Memory B cell (primary cell): ENCODE measurements at places on chromosomes 3 and 15.
A peak's percentile ranks its signal among the peaks of the same experiment; 100 is the strongest.

DNA sequence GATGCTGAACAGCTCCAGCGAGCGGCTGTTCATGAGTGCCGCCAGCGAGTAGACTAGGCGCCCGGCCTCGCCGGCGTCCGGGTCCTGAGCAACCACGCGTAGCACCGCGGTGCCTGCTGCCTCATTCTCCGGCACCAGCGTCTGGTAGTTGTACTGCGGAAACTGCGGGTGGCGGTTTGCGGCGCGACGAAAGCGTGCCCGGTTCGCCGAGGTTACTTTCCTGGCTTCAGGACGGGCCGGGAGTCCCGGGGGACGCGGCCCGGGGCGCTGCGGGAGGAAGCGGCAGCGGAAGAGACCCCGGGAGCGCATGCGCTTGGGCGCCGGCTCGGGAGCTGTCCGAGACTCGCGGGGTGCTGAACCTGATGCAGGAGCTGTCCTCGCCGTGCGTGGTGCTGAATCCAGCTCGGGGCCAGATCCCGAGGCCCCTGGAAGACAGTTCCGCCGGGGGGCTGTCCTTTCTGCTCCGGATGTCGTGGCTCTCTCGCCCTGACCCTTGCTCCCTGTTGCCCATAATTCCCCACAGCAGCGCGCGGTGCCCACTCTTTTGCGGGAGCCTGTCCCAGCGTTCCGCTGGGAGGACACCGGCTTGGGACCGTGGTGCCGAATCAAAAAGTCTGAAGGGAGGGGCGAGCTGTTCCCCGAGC is 1.1 kb downstream of the CELSR3 start:
- DNase-seq, result peak; percentile 80

DNA sequence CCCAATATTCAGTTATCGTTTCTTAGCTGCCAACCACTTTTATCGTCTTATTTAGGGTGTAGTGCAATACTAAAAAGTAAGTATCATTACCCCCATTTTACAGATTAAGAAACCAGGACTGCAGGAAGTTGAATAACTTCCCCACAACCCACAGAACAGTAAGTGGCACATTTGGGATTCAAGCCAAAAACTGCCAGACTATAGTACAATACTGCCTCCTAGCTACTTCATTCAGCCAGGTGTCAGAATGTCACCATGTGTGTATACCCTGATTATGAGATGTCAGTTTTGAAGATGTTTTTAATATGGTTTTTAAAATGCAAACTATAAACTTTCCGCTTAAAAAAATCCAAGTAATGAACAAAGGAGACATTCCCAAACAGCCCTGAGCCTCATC is 74.2 kb upstream of the PROK2 start:
- DNase-seq, result no peak

DNA sequence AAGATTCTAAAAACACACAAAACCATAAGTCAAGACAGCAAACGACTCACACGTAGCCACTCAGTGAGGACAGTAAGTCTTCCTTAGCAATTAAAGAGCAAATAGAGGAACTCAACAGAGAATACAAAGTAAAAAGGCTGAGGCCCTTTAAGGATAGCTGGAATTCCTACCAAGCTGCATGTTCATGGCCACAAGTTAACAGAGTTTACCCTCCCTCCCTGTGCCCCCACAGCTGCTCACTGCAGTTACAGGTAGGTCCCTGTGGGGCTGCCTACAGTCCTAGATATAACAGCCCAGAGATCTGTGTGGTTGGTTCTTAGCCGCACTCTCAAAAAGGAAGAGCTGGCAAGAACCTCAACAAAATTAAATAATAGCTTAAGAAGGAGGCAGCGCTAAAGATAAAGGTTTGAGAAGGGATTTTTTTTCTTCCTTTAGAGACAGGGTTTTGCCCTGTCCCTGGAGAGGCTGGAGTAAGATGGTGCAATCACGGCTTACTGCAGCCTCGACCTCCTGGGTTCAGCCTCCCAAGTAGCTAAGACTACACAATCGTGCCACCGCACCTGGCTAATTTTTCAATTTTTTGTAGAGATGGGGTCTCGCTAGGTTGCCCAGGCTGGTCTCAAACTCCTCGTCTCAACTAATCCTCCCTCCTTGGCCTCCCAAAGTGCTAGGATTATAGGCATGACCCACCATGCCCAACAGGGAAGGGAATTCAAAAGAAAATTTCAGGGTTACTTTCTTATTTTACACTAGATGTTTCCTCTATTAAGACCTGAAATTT is 19.3 kb downstream of the SFMBT1 start:
- no peak for DNase-seq

DNA sequence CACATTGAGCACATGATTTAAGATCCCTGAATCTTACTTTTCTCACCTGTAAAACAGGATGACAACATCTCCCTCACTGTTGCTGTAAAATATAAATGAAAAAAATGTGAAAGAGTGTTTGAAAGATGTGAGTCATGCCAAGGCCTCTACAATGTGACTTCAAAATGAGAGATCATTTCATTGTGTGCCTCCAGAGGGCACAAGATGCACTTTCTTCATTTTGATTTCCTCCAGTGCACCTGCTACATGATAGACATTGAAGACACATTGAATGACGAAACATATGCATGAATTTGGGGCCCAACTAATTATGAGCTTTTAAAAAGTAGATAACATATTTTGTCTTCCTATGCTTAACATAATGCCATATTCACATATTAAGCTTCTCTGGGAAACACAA is 170.3 kb downstream of the MOBP start:
- no peak for DNase-seq

GRCh38 chr15:68428431-68428940 is 3.5 kb downstream of the ITGA11 start:
- DNase-seq, result no peak

GRCh38 chr15:57298204-57298603 is 78.1 kb upstream of the CGNL1 start:
- no peak for DNase-seq

- no peak for DNase-seq
Observed at GRCh38 chr3:52299879-52300611, 12.4 kb downstream of the GLYCTK start.

DNA sequence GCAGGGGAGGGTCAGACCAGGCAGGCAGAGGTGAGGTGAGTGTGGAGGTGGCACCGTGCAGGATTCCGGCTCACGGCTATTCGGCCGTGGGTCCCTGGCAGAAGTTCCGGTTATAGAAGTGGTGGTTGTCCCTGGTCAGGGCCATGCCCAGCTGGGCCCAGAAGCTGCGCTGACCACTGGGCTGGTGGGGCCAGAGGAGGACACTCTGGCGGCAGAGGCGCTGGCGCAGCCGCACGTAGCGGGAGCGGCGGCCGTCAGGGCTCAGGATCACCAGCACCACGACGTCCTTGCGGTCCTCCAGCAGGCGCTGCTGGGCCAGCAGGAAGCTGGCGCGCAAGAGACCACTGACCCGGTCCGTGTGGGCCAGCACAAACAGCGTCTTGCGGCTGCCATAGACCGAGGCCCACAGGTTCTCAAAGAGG is 4.3 kb downstream of the TLR9 start:
- no peak for DNase-seq

GRCh38 chr3:23668430-23668904 is 137.3 kb upstream of the UBE2E1 start:
- DNase-seq, result no peak

DNA sequence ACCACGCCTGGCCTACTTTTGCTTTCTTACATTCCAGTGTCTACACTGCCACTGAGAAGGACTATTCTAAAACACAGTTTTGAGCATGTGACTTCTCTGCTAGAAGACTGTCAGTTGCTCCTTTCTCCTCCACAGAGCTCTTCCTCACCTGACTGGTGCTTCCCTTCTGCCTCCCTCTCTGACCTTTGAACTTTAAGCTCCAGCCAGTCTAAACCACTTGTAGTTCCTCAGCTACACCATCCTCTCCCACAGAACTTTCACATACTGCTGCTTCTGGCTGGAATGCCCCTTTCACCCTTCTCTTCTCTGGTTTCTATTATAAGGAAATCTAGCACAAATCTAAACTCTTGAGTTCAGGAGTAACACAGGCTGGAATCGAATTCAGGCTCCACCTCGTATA is 9.1 kb downstream of the NCEH1 start:
- DNase-seq, result no peak

GRCh38 chr15:29795610-29796009 is 26.7 kb downstream of the TJP1 start:
- no peak for DNase-seq

GRCh38 chr3:44265815-44266214 is 24.1 kb downstream of the TOPAZ1 start:
- no peak for DNase-seq

DNA sequence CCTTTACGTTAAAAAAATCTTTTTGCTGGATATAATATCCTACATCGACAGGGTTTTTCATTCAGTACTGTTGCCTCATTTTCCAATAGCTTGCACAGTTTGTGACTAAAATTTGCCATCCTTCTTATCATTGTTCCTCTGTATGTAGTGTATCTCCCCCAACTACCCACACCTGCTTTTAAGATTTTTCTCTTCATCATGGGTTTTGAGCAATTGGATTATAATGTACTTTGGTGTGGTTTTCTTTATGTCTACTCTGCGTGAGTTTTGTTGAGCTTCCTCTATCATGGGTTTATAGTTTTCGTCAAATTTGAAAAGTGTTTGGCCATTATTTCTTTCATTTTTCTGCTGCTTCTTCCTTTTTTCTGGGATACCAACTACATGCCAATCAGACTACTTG is 39.6 kb upstream of the MEF2A start:
- no peak for DNase-seq

DNA sequence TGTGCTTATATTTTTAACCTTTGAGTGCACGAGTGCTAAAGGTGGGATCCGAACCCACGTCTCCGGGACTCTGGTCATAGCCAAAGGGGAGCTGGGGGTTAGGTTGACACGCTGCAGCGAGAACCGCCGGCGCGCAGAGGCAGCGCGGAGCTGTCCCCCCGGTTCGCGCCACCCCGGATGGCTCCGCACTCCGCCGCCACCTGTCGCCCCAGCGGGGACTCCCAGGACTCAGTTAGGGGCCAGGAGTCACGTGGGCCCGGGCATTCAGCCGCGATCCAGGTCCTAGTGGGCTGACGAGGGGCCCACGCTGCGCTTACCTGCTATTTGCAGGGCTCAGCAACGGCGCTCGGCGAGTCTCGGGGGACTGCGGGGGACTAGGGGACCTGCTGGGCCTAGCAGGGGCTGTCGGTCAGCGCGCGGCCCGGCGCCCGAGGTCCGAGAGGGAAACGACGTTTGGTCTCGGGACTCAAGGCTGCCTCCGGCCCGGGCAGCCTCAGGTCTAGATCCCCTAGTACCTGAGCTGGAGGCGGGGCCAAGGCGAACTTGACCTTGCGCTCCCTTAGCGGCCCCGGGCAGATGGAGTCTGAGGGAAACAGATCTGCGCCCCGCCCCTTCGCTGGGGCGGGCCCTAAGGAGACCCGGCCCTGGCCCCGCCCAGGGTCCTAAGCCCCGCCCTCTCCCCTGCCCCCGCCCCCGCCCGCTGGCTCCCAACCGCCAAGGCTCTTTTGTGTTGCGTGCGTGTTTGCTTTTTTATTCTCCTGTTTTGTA is at the start of gene NMNAT3:
TSS of gene NMNAT3 (minus strand) at position 585 of the 768 bp plus-strand sequence. CDS start 50,248 bp downstream, outside the sequence.
- DNase-seq, result peak; percentile 72

GRCh38 chr3:36606871-36607765 is 157.2 kb downstream of the DCLK3 start:
- DNase-seq, result no peak
